Uterus (tissue), 4 donors: ENCODE measurements at places on chromosomes 5 and 9. TPM values are rescaled to one million over a fixed set of nuclear protein-coding genes. Genes with fewer than 3 reads are reported as not detected.

ROPN1L gene
- not detected for total RNA-seq

NME5 gene
- total RNA-seq: 0.26 TPM

OR2K2 gene
- total RNA-seq: not detected

SLC6A18 gene
- total RNA-seq: not detected

GRCh38 chr5:144084971-144085370 is 85.5 kb downstream of the YIPF5 start:
- DNase-seq: no peak
- no peaks in the 10 kb centered on the region for H3K4me1 ChIP-seq
- no peaks in the 10 kb centered on the region for H3K27me3 ChIP-seq
- H3K27ac ChIP-seq: no peak overlapping the region
- H3K4me3 ChIP-seq: no peak overlapping the region

GRCh38 chr9:89079391-89079790 is 88.1 kb downstream of the S1PR3 start:
- no peak overlapping the region for H3K4me3 ChIP-seq
- no peak for DNase-seq
- H3K36me3 ChIP-seq: no peaks in the 10 kb centered on the region
- H3K4me1 ChIP-seq: no peaks in the 10 kb centered on the region
- H3K27ac ChIP-seq: peak overlapping the region; percentile 29
- H3K27me3 ChIP-seq: no peaks in the 10 kb centered on the region

DNA sequence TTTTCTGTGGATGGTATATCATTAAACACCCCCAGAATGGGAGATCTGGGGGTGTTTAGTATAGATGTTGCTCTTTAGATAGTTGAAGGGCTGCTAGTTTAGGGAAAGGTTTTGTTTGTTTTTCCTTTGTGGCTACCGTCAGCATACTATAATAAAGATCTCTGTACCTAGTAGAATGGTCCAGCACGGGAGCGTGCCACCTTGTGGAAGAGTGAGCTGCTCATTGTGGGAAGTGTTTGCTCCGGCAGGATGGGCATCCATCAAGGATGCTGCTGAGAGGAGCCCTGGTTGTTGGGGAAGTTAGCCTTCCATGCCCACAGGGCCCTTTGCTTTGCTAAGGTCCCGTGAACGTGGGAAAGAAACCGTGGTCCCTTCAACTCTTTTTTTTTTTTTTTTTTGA is 113.1 kb downstream of the LIFR start:
- DNase-seq: no peak
- no peaks in the 10 kb centered on the region for H3K27me3 ChIP-seq
- H3K36me3 ChIP-seq: no peaks in the 10 kb centered on the region
- H3K27ac ChIP-seq: no peak overlapping the region
- no peak overlapping the region for H3K4me3 ChIP-seq

DNA sequence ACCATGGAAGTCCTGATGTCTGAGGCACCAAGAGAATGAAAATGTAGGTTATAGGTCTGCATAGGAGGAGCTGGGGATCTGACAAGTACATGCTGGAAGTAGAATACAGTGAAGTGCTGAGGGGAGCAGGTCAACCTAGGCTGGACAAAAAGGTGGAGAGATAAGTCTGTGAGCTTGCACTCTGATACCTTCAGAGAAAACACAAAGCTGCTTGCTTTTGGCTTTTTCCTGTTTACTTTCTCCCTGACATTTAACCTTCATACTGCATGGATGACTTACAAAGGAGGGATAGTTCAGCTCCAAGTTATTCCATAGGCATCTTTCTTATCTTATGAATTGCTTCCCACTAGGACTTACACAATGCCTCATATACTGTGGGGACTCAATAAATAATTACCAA is 256.7 kb upstream of the NREP start:
- H3K27ac ChIP-seq: no peak overlapping the region
- no peaks in the 10 kb centered on the region for H3K27me3 ChIP-seq
- H3K4me1 ChIP-seq: no peaks in the 10 kb centered on the region

- H3K4me1 ChIP-seq: no peaks in the 10 kb centered on the region
- no peaks in the 10 kb centered on the region for H3K27me3 ChIP-seq
- DNase-seq: no peak
- no peak overlapping the region for H3K4me3 ChIP-seq
- no peaks in the 10 kb centered on the region for H3K36me3 ChIP-seq
- no peak overlapping the region for H3K27ac ChIP-seq
These were observed 456.6 kb upstream of the TLE4 start for GRCh38 chr9:79115176-79115575.

- H3K36me3 ChIP-seq: no peaks in the 10 kb centered on the region
- H3K4me1 ChIP-seq: no peaks in the 10 kb centered on the region
- no peaks in the 10 kb centered on the region for H3K27me3 ChIP-seq
- DNase-seq: no peak
- no peak overlapping the region for H3K4me3 ChIP-seq
These were observed 117.2 kb upstream of the CACNA1B start for GRCh38 chr9:137760426-137760825.

DNA sequence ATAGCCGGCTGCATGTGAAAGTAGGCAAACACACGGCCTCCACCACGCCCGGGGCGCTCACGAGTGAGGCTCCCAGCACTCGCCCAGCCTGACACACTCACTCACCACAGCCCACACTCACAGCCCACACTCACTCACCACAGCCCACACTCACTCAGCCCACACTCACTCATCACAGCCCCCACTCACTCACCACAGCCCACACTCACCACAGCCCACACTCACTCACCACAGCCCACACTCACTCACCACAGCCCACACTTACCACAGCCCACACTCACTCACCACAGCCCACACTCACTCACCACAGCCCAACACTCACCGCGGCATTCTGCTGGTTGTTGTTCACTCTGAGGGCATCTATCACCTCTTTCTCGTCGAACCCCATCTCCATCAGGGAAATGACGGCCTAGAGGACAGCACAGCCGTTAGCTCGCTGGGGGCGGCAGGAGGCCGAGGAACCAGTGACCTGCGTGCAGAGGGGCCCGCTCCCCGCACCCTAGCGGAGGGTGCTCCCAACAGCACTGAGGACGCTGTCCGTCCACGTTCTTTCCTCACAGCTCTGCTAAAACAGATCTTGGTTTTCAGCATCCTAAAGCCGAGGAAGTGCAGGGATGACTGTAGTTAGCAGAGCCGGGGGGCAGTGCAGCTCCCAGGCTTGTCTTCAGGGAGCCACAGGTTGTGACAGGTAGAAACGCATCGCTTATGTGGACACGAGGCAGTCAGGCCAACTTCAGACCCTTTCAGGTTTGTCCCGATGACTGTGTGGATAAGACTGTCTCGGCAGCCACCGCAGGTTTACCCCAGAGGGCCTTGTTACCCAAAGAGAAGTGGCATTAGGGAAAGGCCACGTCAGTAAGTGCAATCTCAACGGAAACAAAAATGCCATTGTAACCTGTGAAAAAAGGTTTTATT is 21.6 kb downstream of the UBAC1 start:
- H3K4me3 ChIP-seq: no peak overlapping the region
- no peaks in the 10 kb centered on the region for H3K36me3 ChIP-seq
- no peaks in the 10 kb centered on the region for H3K4me1 ChIP-seq
- H3K27ac ChIP-seq: no peak overlapping the region
- no peak for DNase-seq
- no peaks in the 10 kb centered on the region for H3K27me3 ChIP-seq

DNA sequence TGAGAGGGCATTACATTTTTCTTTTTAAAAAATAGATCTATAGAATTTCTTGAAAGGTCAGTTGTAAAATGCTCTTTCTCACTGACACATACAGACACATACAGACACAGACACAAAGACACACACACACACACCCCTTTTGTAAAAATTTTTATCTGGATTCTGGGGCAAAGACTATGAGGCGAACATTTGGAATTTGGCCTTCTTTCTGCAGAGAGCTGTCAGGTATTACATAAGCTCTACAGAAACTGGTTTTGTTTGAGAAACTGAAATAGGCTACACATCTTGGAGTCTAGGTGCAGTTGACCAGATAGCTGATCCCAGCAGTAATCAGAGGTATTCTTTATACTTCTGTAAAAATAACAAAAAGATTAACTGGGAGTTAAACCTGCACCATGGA is 315.9 kb upstream of the RPS23 start:
- no peak overlapping the region for H3K27ac ChIP-seq
- no peak for DNase-seq
- no peaks in the 10 kb centered on the region for H3K36me3 ChIP-seq
- H3K4me3 ChIP-seq: no peak overlapping the region
- H3K4me1 ChIP-seq: no peaks in the 10 kb centered on the region

DNA sequence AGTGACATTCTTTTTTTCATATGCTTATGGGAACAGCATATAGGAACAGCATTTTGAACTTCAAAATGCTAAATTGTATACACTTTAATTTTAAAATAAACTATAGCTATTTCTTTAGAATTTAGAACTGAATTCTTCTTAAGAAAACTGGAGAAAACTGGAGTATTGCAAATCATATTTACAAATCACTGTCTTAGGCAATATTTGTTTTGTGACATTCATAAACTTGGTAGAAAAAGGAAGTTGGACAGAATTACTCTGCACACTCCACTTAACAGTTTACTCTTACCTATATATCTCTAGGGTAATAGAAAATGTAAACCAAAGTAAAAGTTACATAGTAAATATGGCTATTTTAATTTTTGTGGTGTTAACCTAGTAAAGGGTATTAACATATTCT is 3.1 kb downstream of the DMRTA1 start:
- H3K27ac ChIP-seq: no peak overlapping the region
- no peak for DNase-seq
- no peaks in the 10 kb centered on the region for H3K27me3 ChIP-seq

DNA sequence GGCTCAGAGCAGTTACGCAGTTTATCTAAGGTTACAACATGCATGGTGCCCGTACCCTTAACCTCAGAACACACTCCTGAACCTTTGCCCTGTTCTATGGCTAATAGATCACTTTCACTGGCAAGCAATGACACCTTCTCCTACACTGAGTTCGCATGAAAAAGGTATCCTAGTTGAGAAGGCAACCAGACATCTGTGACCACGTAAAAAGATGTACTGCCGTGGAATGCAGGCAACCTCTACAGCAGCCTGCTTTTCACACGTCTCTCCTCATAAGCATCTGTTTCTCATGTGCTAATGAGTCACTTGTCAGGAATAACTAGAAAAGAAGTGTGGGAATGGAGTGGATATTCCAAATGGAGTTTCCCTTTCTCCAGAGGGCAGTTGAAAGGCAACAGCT is 71.4 kb downstream of the FBXO38 start:
- no peaks in the 10 kb centered on the region for H3K36me3 ChIP-seq
- no peaks in the 10 kb centered on the region for H3K27me3 ChIP-seq
- H3K4me1 ChIP-seq: no peaks in the 10 kb centered on the region
- no peak overlapping the region for H3K4me3 ChIP-seq
- DNase-seq: no peak

DNA sequence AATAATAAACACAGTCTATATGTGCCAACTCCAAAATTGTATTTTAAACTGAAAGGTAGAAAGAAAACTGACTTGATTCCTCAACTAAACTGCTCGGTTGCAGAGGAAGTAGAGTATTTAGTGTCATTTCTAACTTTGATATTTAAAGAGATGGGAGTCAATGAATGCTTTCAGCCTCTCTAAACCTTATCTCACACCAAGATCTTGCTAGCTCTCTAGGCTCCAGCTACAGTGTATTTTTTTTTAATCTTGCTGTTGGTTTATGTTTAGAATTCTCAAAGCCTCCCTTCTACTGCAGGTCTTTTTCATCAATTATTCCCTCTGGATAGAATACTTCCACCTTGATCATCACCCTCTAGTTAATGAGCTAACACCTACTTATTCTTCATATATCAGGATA is 419.4 kb upstream of the ZNF462 start:
- H3K4me3 ChIP-seq: no peak overlapping the region
- H3K4me1 ChIP-seq: no peaks in the 10 kb centered on the region
- no peaks in the 10 kb centered on the region for H3K27me3 ChIP-seq
- H3K27ac ChIP-seq: no peak overlapping the region
